ENCODE measurements at places on chromosomes 1 and 21.

DNA sequence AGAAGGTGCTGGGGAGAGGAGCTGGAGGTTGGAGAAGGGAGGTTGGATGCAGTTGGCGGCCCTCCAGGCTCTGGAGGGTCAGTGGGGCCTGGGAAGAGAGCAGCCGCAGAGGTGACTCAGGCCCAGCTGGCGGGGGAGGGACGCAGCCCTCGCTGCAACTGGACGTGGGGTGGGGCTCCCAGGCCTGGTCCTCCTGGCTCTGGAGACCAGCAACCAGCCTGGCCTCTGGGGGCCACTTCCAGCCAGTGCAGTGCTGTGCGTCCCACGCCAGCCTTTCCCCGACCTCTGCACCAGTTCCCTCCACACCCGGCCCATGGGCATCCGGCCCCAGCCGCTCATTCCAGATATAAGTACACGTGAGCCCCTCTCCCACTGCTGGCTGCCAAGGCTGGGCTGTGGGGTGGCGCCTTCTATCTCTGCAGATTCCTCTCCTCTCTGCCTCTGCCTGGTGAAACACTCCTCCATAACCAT is 38.0 kb upstream of the COL18A1 start:
- peak; percentile 89 for DNase-seq

DNA sequence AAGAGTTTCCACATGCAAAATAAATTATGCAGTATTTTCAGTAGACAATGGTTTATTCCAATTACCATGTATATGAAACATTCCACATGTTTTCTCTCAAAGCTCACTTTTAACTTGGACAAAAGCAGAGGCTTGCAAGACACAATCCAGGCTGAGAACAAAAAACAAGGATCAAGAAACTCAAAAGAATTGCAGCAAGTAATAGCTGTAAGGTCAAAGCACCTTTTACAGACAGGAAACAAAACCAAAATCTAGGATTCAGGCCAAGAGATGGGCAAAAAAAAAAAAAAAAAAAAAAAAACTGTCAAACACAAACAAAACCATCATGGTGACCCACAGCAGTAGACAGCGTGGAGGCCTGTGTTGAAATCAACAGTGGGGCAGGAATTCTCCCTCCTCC is 9.3 kb downstream of the RGS1 start:
- peak; percentile 31 for DNase-seq

DNA sequence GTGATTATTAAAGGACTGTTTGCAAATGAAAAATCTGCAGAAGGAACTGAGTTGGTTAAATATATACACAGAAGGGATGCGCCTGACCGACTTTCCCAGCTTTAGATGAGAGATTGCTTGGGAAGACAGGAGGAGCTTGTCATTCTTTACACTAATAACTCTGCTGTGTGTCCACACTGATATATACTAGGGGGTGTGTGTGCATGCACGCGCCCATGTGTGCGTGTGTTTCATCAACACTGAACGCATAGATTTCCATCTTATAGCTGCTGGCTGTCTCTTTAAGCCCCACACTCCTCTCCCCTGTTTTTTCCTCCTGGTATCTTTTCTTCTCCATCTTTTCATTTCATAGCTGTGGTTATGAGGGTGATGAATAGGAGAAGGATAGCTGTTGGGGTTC is 6.9 kb upstream of the KAZN start:
- no peak for DNase-seq

GRCh38 chr1:211196880-211197279 is 62.3 kb upstream of the RCOR3 start:
- DNase-seq, result no peak

- DNase-seq, result no peak
Observed at GRCh38 chr1:115179397-115180079, 90.2 kb upstream of the TSPAN2 start.

GRCh38 chr21:33642896-33643657 is 776 bp downstream of the ITSN1 start:
- DNase-seq, result no peak

GRCh38 chr21:46594276-46594675 is 10.6 kb downstream of the S100B start:
- no peak for DNase-seq

DNA sequence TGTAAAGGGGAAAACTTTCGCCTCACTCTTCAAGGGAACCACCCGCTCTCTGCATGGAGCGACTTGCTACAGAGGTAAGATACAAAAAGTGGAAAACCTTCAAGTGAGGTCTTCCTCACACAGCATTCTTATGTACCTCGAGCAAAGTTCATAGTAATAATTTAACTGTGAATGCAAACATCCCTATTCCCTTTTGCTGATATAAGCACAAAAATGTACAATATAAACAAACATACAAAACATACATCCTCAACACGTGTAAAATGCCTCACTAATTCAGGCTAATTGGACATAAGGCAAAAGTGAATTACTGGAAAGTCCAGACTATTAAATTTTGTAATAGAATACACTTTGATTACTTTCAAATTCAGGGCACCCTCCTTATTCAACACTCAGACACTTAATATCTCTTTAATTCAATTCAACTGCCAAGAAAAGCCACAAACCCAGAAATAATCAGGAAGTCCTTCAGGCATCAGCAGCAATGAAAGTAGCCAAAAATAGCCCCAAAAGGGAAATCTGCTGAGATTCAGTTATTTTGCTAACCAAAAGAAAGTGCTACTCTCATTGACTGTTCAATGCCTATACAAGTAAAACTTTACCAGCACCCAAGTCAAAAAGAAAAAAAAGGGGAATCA is 15.2 kb upstream of the LMX1A start:
- no peak for DNase-seq

DNA sequence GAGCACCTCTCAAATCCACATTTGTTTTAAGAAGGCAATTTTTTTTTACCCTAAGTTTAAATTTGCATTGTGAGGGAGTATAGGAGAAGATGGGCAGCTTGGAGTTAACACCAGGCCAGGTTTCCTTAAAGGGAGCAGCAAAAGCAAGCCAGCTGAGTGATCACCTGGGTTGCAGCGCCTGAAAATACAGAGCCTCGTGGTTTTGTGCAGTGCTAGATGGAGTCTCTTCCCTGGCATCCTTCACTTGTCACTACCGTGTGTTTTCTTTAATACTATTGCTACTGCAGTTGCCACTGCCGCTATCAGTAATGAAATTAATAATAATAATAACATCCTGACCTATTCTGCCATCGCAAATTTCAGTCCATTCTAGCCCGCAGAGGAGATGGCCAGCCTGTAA is 35.2 kb upstream of the VAV3 start:
- DNase-seq, result no peak

- DNase-seq, result no peak
Observed at GRCh38 chr1:24507405-24507804, 4.8 kb downstream of the RCAN3 start.

GRCh38 chr1:237296861-237297260 is 254.9 kb downstream of the RYR2 start:
- DNase-seq, result no peak

DNA sequence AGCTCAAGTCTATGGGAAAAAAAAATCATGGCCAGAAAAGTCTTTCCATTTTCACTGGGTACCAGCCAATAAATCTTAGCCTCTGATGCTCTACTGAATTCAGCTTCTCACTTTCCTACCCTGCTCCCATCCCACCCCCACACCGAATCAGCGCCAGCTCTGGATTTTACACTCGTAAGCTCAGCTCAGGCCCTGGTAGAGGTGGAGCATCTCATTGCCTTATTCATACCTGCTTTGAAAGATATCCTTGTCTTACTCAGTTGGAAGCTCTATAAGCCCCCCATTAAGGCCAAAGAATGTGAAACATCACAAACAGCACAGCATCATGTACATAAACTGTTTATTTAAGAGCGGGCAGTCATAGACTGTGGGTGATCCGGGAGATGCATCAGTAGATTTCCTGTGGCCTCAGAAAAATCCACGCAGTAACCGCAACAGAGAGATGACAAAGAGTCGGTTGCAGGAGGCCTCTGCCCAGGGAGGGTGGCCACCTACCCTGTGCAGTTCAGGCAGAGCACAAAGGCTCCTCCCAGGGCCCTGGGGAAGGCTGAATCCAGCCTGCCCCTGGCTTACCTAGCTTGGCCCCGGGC is 36.4 kb upstream of the ETS2 start:
- no peak for DNase-seq

DNA sequence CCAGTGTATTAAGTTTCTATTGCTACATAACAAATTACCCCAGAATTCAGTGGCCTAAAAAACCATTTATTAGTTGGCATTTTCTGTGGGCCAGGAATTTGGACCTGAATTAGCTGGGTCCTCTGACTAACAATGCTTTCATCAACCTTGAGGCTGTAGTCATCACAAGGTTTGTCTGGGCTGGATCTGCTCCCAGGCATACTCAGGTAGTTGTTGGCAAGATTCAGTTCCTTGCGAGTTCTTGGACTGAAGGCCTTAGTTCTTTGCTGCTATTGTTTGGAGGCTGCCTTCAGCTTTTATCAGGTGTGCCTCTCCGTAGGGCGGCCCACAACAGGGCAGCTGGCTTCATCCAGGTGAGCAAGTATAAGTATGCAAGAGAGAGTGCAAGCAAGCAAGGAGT is 31.4 kb upstream of the DEPDC1 start:
- no peak for DNase-seq

- no peak for DNase-seq
Observed at GRCh38 chr1:152348447-152348846, 11.4 kb downstream of the FLG2 start.

DNA sequence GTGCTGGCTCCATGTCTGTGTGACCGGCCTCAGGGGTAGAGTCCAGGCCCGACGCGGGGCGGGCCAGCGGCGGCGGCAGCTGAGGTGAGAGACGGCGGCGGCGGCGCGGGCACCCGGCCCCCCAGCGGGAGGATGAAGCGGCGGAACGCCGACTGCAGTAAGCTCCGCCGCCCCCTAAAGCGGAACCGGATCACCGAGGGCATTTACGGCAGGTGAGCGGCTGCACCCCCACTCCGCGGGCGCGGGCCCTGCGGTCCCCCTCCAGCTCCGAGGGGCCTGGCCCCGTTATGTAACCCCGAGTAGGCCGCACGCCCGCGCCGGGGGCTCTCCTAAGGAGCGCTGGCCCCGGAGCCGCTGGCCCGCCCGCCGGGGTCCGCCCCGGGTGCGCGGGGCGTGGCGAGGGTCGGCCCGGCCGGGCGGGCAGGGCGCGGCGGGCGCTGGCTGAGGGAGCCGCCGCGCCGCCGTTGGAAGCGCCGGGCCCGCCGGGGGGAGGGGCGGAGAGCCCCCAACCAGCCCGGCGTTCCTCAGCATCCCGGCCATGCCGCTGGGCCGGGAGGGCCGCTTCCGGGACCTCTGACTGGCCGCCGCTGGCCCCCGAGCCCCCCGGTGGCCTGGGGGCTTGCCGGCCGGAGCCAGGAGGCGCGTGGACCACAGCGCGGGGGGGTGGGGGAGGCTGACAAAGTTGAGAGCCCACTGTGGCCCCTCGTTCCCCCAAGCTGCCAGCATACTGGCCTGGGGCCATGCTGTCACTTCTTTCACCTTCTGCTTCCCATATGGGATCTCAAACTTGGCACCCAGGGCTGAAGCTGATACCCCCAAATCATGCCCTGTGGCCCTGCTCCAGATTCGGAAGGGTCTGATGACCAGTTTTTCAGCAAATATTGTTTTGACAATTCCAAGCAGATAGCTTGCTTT is 527 bp downstream of the MACO1 start:
- no peak for DNase-seq
